ENCODE measurements at places on chromosomes 11 and 22.

GRCh38 chr11:26715133-26715532 is 6.7 kb downstream of the SLC5A12 start:
- no peak for DNase-seq

- no peak for DNase-seq
These were observed 220.1 kb downstream of the BLID start for GRCh38 chr11:121895919-121896318.

GRCh38 chr11:16610213-16610737 is 128.2 kb upstream of the C11orf58 start:
- DNase-seq = no peak

DNA sequence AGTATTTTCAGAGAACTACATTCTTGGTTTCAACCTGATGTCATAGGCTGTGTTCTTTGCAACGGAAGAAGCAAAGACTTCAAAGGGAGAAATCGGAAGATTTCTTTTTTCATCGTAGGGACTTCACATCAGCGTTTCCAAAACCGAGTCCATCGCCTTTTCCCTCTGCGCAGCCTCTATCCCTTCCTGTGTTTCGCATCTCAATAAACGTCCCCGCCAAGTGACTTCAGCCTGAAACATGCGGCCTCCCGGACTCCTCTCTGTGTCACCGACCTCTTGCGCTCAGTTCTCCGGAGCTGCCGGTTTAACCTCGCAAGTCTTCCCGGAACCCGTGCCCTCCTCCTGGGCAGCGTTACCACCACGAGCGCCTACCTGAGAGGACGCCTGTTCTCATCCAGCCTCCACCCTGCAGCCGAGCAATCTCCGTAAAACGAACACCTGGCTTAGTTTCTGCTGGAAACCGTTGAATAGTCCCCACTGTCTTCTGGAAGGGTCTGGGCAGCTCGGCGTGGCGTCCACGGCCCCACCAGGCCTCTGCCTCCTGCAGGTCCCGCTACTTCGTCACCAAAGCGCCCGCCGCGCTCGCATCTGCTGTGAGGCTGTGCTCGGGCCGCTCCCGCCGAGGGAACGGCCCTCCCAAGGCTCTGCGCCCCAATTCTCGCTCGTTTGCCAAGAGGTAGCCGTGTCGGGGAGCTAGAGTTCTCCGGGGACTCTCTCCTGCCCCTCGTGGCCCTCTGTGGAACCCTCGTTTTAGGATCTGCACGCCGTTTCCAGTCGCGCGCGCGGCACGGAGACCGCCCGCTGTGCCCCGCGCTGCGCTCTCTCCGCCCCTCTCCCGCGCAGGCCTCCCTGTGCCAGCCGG is at the start of gene GLB1L3:
GLB1L3 (plus strand) TSS at position 846 of the 862 bp plus-strand sequence. CDS start 362 bp downstream, outside the sequence.
- DNase-seq = peak; percentile 60

GRCh38 chr11:103322821-103323220 is 213.6 kb downstream of the DYNC2H1 start:
- DNase-seq = no peak

GRCh38 chr11:93869830-93870229 is 19.4 kb upstream of the VSTM5 start:
- DNase-seq = no peak

DNA sequence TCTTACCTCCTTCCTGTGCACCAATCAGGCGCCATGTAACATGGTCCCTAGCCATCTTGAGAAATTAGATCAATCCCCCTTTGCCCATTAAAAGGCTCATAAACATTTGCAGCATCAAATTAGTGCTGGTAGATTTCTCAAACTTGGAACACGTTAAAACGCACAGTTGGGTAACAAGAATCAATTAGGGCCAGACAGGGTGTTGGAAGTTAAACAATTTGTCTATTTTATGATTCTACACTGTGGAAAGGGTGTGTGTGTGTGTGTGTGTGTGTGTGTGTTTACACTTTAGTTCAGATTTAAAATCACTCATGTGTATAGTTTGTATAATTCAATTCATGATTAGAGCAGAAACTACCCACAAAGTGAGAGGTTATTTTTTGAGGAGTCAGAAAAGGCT is 682.0 kb downstream of the OPCML start:
- no peak for DNase-seq

- no peak for DNase-seq
These were observed 18.1 kb downstream of the TSPAN32 start for GRCh38 chr11:2319791-2320472.

DNA sequence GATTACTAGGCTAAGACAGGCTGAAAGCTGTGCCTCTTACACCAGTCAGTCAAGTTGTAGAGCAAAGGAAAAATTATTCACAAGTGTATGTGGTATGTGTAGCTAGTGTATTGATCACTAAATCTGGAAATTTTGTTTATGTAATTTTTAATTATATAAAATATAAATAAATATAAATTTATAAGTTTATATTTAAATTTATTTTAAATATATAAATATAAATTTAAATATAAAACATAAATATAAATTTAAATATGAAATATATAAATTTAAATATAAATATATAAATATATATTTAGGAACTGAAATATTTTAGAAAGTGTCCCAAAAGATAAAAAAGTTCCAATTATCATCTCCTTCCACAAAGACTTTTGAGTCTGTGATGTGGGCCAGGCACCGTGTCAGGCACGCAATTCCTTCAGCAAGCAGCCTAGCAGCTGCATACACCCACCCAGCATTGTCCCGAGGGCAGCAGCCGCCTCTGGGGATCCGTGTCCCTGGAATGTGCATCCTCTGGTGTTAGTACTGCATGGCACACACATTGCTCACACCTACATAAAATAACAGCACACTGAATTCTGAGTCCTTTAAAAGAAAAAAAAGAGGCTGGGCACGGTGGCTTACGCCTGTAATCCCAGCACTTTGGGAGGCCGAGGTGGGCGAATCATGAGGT is 1098.0 kb downstream of the BRD1 start:
- no peak for DNase-seq

DNA sequence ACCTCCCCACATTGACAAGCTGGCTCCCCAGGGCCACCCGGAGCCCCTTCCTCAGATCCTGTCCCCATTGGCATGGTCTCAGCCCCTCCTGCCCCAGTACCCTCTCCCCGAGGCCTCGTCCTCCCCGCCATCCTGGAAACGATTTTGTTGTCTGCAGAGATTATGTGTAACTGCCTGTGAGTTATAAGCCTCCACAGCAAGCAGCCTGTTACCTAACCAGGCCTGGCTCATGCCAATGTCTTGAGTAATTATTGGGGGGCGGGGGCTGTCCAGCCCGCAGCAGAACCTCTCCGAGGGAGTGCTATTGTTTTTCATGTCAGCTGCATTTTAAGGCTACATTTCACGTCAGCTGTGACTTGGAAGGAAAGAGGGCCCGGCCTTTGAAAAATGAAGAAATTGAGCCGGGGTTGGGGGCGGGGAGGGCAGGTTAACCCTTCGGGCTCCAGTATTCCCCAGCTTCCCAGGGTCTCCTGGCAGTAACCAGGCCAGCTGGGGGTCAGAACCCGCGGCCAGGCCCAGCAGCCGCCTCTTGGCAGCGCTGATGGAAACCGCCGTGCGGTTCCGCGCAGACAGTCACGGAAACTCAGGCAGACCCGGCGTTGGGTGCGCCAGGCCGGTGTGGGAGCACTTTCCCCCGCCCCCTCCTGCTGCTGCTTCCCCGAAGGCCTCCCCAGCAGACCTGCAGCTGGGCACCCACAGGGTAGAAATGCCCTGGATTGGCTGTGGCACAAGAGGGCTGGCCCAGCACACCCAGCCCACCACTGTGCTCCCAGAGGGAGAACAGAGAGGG is 59.5 kb downstream of the CDKN1C start:
- DNase-seq = no peak

DNA sequence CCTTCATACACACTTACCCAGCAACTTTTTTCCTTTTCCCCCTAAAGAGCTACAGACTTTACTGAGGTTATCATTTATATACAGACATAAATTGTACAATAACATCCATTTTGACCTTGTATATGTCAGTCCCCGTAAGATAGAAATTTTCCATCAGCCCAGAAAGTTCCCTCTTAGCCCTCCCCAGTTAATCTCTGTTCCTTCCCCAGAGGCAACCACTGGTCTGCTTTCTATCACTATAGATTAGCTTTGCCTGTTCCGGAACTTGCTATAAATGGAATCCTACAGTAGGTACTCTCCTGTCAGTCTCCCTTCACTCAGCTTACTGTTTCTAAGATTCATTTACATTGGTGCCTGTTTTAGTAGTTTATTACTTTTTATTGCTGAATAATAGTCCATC is 54.9 kb downstream of the TSPAN18 start:
- no peak for DNase-seq

GRCh38 chr11:57312511-57313021 is 12.2 kb downstream of the TNKS1BP1 start:
- no peak for DNase-seq

- no peak for DNase-seq
These were observed 523.7 kb downstream of the INSC start for GRCh38 chr11:15638386-15638787.

GRCh38 chr11:57483562-57483918 is 23.2 kb downstream of the RTN4RL2 start:
- no peak for DNase-seq

DNA sequence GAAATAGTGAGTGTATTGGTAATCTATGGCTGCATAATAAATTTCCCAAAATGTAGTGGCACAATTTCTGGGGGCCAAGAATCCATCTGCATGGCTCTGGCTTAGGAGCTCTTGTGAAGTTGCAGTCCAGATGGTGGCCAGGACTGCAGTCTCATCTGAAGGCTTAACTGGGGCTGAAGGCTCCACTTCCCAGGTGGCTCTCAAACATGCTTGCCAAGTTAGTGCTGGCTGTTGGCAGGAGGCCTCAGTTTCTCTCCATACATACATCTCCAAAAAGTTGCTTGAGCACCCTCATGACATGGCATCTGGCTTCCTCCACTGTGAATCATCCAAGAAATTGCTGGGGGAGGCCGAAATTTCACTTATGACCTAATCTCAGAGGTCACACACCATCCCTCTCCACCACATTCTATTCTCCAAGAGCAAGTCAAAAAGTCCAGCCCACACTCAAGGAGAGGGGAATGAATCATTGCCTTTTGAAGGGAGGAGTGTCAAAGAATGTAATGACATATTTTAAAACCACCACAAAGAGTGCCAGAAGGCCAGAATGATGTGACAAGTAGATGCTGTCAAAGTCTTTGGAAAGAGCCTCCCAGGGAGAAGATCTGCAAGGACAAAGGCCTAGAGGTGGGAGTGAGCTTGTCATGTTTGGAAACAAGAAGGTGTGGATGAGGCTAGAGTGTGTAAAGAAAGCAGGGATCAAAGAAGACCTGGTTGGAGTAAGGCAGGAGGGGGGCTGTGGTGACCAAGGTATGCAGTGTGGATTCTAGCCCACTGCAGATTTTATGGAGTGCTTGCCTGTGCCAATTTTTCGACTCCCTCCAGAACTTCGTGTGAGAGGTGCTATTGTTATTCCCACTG is 566.2 kb downstream of the MIAT start:
- no peak for DNase-seq

DNA sequence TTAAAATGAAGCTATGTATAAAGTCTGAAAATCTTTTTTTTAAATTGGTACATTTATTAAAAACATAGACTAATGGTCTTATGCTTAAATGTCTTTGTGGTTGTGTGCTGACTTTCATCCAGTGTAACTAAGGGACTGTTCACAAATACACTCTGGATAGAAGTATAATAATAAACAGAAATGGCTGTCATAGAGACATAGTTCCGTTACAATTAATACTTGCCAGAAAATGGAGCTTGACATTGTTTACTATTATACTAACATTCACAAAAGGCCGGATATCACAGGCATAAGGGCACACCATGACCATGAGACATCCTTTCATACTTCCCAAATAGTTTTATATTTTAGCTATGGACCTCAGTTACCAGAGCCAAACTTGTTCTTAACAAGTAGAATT is 161.3 kb downstream of the DDX10 start:
- DNase-seq = no peak

DNA sequence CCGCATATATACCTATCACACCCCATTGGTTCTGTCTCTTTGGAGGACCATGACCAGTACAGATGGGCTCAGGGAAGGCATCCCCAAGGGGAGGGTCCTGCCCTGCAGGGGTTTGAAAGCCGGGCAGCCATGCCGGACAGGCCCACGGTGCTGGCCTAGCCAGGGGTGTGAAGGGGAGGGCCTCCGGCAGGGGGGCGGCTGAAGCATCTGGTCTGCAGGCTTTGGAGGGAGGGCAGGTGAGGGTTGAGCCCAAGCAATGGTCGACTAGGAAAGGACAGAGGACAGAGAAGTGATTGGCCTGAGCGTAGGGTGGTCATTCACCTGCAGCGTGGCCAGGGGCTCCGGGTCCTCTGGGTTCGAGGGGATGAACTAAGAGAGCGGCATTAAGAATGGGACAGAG is 11.2 kb upstream of the CTSD start:
- no peak for DNase-seq

DNA sequence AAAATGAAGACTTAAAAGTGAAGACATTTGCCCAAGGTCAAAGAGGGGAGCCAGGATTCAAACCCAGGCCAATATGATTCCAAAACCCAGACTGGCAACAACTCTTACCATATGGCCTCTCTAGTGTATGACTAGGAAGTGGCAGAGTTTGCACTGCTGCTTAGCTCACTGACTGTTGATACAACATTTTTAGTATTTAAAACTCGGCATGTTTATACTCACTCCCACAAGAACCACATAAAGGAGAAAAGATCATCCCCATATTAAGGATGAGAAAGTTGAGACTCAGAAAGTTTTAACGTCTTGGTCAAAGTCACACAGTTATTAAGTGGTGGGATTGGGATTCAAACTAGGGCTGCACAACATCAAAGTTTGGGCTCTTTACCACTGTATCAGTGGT is 81.7 kb downstream of the CCDC34 start:
- DNase-seq = no peak

- DNase-seq = no peak
These were observed 7.8 kb downstream of the PIK3IP1 start for GRCh38 chr22:31284281-31285155.

- DNase-seq = no peak
These were observed 21.9 kb downstream of the SAMM50 start for GRCh38 chr22:43976861-43977795.

- no peak for DNase-seq
These were observed 27.4 kb downstream of the LIF start for GRCh38 chr22:30219049-30219654.

GRCh38 chr11:121590772-121591404 is 138.1 kb upstream of the SORL1-AS1 start:
- DNase-seq = no peak

Measured in stimulated activated CD8-positive, alpha-beta memory T cell treated with anti-CD3 and anti-CD28 coated beads, Interleukin-15, amount 100 ng/mL, for 48 hours (primary cell).